ENCODE measurements at places on chromosomes 5 and 9.

DNA sequence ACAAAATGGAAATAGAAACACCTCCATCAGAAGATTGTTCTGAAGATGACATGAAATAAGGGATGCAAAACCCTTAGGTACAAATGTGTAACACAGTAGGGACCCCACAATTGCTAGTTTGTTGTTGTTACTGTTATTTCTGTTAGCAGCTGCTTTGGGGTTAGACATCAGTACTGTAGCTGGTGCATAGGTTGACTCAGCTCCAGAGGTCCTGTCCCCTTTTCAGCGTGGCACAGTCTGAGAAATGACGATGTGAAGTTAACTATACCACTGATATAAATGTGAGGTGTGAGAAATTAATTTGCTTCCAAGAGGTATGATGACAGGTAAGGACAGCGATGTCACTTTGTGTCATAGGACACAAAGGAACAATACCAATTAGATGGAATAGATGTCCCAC lies 384.6 kb upstream of the KLF4 start:
- DNase-seq = no peak

DNA sequence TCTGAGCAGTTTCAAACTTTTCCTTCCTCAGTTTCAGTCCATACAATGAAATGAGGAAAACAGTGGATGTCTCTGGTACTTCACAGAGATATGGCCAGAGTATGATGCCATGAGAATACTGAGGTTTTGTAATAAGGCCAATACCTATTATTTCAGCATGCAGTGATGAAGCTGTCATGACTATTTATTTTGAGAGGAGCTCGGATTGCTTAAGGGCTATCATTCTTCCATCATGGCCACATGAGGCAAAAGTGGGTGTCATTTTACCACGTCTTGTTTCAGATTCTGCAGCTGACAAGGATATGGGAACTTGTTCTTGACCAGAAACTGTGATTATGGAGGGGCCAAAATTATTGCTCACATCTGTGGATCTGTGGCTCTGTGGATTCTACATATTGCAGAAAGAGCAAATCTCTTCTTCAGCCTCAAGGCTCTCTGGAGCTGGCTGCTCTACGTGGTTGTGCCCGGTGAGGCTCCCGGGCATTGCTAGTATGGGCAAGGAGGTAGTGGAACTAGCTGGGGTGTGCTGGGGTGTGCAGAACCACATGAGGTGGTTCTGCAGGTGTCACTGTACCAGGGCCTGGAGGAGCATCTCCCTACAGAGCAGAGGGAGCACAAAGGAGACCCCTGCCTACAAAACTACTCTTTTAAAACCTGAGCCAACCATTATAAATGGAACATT lies 180.3 kb downstream of the SEMA6A start:
- DNase-seq = no peak

- no peak for DNase-seq
Measured at GRCh38 chr9:120745278-120745677, 31.0 kb upstream of the MEGF9 start.

GRCh38 chr9:125807079-125807478 lies 59.9 kb downstream of the PBX3 start:
- no peak for DNase-seq

GRCh38 chr5:169881702-169882303 lies 98.5 kb downstream of the INSYN2B start:
- no peak for DNase-seq

- DNase-seq = no peak
Measured at GRCh38 chr9:98807070-98807813, at the start of gene GALNT12. GALNT12 (plus strand) TSS chr9:98807670; CDS start chr9:98807699, 29 bp downstream.

GRCh38 chr5:7592910-7593309 lies 197.0 kb downstream of the ADCY2 start:
- DNase-seq = no peak

DNA sequence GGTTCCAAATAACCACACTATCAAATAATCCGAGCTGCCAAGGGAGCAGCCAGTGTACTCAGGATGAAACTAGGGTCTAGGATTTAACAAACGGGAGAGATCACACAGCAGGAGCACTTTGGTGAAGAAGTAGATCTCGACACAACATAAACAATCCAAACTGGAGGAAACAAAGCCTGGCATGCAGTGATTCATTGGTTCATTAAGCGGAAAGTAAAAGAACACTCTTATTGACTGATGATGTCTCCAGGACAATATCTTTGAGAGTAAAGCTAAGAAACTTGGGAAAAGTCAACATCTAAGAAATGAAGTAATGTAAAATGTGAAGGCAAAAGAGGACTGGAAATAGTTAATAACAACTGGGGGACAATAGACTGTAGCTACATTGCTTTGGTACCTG lies 1478.3 kb upstream of the CDH9 start:
- DNase-seq = no peak

GRCh38 chr5:164420161-164420560 lies 914.7 kb downstream of the MAT2B start:
- no peak for DNase-seq

GRCh38 chr9:116471093-116471906 lies 215.8 kb upstream of the TRIM32 start:
- DNase-seq = no peak

DNA sequence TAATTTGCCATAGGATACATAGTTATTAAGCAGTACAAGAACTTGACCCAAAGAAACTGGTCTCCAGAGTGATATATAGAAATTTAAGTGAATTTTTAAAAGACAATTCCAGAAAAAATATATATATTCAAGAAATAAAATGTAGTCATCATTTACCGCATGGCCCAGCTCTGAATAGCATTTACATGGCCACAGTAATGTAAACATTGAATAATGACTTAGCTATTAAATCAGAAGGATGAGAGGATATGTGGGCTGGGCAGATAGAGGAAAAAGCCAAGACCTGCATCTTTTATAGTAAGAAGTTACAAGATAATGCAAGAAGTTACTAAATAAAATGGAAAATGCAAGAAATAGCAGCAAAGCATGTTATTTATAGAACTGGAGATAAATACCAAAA lies 405.2 kb upstream of the WWC1 start:
- no peak for DNase-seq

DNA sequence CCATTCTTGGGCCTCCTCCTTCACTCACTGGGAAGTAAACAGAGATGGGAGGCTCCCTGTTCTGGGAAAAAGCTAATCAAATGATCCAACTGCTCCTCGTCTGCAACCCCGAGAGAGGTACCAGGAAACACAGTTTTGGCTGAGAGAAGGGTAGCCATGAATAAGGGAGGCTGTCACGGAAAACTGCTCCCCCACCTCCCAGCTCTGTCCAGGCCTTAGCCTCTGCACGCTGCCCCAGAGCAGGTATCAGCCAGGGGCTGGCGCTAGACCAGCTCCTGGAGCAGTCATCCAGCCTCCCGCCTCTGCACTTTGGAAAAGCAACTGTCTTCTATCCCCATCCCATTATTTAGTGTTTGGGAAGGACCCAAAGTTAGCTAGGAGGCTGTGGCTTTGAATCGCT lies 266.1 kb downstream of the NDUFS4 start:
- no peak for DNase-seq

DNA sequence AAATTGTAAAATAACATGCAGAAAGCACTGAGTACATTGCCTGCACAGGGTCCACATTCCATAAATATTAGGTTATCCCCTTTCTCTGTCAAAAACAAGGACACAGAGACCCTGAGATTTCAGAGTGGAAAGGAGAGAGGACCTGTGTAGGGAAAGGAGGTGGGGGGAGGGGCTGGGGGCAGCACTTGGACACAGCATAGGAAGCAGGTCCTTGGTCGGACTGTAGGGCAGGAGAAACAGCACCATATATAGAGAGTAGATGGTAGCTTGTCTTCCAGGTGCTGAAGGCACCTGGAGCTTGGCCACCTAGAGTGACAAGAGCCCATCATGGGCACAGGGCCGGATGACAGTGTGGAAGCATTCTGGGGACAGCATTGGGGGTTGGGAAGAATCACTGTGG lies 2.4 kb downstream of the TPM2 start:
- no peak for DNase-seq

- no peak for DNase-seq
Measured at GRCh38 chr9:89481538-89481915, 16.4 kb downstream of the SEMA4D start.

GRCh38 chr5:97127727-97128126 lies 14.7 kb downstream of the LIX1 start:
- no peak for DNase-seq

GRCh38 chr9:36559036-36559695 lies 13.5 kb upstream of the MELK start:
- DNase-seq = no peak

DNA sequence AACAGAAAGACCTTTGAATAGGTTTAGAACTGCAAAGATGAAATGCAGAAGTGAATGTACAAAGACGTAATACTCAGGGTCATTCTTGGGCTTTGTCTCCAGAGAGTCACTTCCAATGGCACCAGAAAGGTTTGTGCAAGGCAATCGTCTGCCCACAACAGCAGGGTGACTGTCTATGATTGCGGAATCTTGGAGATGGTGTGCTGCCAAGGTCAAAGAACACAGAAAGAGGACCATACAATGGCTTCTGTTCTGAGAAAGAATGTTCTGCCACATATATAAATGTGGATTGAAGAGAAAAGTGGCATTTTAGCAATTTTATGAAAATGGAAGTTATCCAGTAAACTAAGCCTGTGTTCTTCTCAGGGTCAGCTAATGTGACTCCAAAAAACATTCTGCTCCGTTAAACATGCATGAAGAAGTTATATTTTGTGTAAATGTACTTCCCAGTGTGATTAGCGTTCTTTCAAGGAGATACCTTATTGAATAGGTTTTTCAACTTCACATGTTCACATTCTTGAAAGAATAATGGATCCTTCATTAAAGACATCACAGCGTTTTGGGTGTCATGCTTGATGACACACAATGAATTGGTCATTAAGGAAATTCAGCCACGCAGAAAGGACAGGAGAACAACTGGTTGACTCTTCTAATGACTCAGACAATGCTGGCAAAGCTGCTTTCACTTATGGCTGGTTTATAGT lies 73.4 kb upstream of the CDH6 start:
- peak; percentile 96 for DNase-seq

DNA sequence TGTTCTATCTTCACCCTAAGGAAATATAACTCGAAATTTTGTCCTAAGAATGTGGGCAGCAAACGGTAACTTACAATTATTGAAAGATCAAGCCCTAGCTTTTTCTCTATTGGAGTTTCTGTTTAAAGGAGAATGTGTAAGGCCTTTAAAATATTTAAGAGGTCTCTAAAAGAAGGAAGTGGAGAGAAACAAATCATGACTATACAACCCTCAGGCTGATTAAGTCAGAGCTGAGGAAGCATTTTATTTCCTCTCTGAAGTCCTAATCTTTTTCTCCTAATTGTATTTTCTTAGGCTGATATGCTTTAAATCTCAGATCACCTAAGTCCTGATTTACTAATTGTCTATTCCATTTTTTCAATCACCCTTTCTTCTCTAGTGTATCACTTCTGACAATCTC lies 1708.8 kb upstream of the C9orf72 start:
- no peak for DNase-seq

DNA sequence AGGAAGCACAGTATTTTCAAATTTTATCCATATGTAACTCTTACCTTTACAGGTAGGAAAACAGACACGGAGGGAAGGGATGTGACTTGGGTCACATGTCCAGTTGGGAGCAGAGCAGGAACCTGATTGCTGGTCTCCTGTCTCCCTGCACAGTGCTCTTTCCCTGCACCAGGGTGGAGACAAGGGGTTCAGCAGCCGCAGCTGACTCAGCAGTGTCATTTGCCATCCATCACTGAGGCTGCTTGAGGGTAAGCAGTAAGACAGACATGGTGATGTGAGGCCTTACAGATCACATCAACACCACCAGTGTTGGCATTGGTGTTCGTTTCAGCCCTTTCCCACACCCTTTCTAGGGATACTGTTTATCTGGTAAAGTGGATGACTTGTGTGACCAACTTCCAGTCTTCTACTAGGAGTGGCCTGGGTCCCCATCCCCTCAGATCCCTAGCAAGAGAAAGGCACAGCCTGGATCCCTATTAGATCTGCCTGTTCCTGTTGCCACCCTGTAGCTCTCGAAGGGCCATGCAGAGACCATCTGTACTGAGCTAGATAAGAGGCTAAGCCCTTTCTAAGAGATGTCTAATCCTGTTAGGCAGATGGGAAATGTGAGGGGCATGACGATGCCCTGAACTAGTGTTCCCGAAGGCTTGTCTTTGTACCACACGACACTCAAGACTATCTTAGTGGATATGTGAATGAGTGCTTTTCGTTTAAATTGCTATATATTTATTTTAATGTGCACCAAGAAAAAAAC lies 29.1 kb downstream of the FRMPD1 start:
- DNase-seq = no peak

DNA sequence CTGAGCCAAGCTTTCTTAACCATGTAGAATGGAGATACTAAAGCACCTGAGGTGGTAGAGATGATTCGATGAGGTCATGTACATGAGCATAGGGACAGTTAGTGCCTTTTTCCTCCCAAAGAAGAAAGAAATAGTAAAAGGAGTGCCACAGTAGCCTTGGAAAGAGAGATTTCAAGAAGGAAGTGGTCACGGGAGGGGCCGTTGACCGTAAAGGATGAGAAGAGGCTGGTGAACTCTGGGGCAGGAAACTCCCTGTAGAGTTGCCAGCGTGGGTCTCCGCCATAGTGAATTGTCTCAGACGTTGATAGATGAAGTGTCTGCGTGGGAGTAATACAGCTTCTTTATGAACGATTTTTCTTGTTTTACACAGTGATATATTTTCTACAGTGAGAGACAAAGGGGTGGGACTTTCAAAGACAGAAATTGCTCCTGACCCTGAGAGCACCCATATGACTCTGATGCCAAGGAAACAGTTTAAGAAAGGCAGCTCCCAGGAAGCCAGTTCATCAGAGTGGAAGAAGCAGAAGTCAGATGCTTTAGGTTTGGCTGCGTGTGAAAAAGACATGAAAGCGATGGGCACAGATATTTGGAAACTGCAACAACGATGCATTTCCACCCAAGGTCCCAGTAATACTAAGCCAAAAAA lies 41.3 kb downstream of the UGCG start:
- peak; percentile 93 for DNase-seq

- no peak for DNase-seq
Measured at GRCh38 chr9:134960701-134961181, 43.0 kb upstream of the FCN1 start.

DNA sequence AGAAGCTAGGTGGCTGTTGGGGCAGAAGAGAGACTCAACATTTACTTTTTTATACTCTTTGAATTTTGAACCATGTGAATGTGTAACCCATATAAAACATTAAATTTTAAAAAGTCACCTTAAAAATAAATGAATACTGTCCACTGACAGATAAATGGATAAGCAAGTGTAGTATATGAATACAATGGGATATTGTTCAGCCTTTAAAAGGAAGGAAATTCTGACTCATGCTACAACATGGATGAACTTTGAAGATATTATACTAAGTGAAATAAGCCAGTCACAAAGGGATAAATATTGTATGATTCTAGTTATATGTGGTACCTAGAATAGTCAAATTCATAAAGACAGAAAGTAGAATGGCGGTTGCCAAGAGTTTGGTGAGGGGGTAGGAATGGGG lies 113.9 kb downstream of the TMEM174 start:
- DNase-seq = no peak

- DNase-seq = peak; percentile 59
Measured at GRCh38 chr9:130172161-130172857, at the start of gene NCS1. NCS1 (plus strand) TSS chr9:130172404; CDS start chr9:130172664, 260 bp downstream.

- no peak for DNase-seq
Measured at GRCh38 chr5:181229996-181230395, 6.9 kb downstream of the TRIM41 start.
